ENCODE measurements at places on chromosomes 7 and 10. TPM values are rescaled to one million over a fixed set of nuclear protein-coding genes. Genes with fewer than 3 reads are reported as not detected.

The CFAP69 gene
- polyA plus RNA-seq: 0.99 TPM

The LRRC17 gene
- 103 TPM for polyA plus RNA-seq

The PIK3AP1 gene
- polyA plus RNA-seq: 0.24 TPM

The BUD31 gene
- 83.4 TPM for polyA plus RNA-seq

The ABCC2 gene
- 0.17 TPM for polyA plus RNA-seq
